ENCODE measurements at places on chromosomes 1 and 21.

DNA sequence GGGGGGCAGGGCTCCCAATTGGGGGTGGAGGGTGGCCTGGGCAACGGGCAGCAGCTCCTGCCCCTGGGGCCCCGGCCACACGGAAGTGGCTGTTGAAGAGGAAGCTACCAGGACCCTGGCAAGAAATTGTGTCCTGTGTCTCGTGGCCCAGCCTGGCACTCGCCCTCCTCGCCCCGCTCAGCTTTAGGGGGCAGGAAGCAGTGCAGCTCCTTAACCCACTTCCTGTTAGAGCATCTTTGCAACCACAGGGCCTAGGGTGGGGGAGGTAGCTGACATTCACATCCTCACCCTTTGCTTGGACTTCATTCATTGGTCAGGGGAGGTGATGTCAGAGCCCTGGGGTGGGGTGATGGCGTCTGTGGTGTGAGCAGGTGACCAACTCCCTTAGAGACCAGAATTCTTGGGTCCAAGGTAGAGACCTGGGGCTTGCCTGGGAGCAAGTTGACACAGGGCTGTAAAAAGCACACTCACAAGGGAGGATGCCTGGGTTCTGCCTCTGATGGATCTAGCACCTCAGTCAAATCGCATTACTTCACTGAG lies at the start of gene ARHGAP30:
Gene ARHGAP30 (minus strand): TSS at position 161 of the 540 bp plus-strand sequence. CDS start 267 bp downstream, outside the sequence.
- DNase-seq, result no peak

GRCh38 chr1:192170196-192170984 lies 12.1 kb downstream of the RGS18 start:
- DNase-seq, result no peak

DNA sequence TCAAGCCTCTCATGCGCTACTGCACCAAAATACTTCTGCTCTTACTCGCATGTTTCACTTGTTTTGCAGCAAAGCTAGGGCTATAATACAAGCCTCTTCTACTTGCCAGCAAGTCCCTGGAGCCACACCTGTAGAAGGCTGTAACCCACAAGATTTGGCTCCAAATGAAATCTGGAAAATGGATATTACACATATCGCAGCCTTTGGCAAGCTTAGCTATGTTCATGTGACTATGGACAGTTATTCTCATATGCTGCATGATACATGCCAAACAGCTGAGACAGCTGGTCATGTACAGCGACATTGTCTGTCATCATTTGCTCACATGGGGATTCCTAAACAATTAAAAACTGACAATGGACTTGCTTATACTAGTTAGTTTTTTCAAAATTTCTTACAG lies 270.3 kb downstream of the COL11A1 start:
- no peak for DNase-seq

- DNase-seq, result peak; percentile 89
Measured at GRCh38 chr1:67687649-67688048, 2.6 kb downstream of the GADD45A start.

DNA sequence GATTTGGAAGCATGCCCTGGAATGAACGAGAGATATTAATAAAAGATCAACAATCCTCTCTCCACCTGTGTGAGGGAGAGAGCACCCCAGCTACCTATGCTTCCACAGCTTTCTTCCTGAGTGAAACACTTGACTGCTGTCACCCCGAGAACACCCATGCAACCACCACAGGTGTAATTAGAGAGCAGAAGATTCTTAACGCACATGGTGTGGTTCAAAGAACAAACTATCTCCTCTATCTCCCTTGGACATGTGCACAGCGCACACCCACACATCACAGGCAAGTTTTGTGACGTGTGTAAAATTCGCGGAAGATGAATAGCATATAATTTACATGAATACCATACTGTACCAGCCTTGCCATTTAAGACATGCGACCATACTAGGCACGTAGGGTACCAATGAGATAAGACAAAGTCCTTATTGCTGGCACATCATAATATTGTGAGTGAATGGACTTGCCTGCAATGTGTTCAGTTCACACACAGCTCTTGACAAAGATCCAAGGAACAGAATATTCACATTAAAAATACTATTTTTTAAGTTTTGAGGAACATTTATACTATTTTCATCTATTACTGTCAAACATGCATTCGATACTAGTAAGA lies 11.6 kb downstream of the ERRFI1 start:
- no peak for DNase-seq

DNA sequence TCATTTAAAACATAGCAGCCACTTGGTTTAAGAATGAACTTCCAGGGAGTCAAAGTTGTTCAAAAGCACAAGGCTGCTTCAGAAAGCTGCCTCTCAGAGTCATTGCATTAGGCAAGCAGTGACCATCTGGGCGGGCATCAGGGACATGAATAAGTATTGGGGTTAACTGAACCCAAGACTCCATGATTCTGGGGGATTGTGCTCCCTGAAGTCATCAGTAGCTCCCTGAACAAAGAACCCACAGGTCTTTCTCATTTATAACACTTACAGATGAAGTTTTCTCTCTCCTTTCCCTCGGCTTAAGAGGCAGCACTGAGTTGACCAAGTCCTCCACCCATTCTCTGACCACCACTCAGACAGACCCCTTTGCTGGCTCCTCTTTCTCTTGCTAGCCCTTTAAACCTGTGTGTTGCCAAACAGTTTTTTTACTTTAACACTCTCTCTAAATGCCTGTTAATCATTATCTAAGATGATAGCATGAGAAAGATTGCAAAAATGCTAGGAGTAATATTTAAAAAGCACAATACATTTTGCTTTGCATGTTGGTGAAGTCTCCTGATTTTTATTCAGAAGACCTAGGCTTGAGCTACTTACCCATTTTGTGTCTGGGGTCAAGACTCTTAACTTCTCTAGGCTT lies 77.0 kb upstream of the ARHGAP29 start:
- no peak for DNase-seq
